ENCODE measurements at places on chromosomes 16 and 17. TPM values are rescaled to one million over a fixed set of nuclear protein-coding genes. Genes with fewer than 3 reads are reported as not detected.

ZFPM1 gene
- 32.2 TPM for total RNA-seq

KRTAP4-6 gene
- not detected for total RNA-seq

TLCD3A gene
- 3.4 TPM for total RNA-seq

MRPS34 gene
- total RNA-seq, result 44.6 TPM

ABCC12 gene
- total RNA-seq, result not detected

ASPHD1 gene
- not detected for total RNA-seq

NKD1 gene
- 1.9 TPM for total RNA-seq

CFAP97D1 gene
- not detected for total RNA-seq

KCNJ16 gene
- not detected for total RNA-seq

DHRS7C gene
- not detected for total RNA-seq

ABCC3 gene
- total RNA-seq, result 0.44 TPM

MEOX1 gene
- not detected for total RNA-seq

SLC5A10 gene
- not detected for total RNA-seq

KRTAP1-5 gene
- total RNA-seq, result not detected

SHISA6 gene
- total RNA-seq, result not detected

PPP1R1B gene
- total RNA-seq, result not detected

ZCCHC14 gene
- total RNA-seq, result 4.4 TPM

EFNB3 gene
- not detected for total RNA-seq

OTOA gene
- total RNA-seq, result 0.07 TPM

SPAG9 gene
- 69.3 TPM for total RNA-seq

ARHGAP44 gene
- total RNA-seq, result 11.6 TPM

ZNF500 gene
- total RNA-seq, result 35.7 TPM

CDH16 gene
- total RNA-seq, result not detected

MED1 gene
- 56.9 TPM for total RNA-seq

TPSD1 gene
- total RNA-seq, result not detected

TRPV3 gene
- 18.2 TPM for total RNA-seq

KCNH6 gene
- total RNA-seq, result not detected

GGNBP2 gene
- 137 TPM for total RNA-seq

NPB gene
- 0.24 TPM for total RNA-seq

SPPL2C gene
- total RNA-seq, result not detected

IL34 gene
- not detected for total RNA-seq

IRF8 gene
- 337 TPM for total RNA-seq

KRTAP16-1 gene
- total RNA-seq, result not detected

RUNDC3A gene
- total RNA-seq, result not detected

RTN4RL1 gene
- 0.10 TPM for total RNA-seq

PYDC1 gene
- not detected for total RNA-seq

PRSS8 gene
- total RNA-seq, result not detected

CTNS gene
- total RNA-seq, result 23.1 TPM

LHX1 gene
- total RNA-seq, result not detected

RCVRN gene
- total RNA-seq, result not detected

CAPNS2 gene
- total RNA-seq, result not detected

ICAM2 gene
- 55.7 TPM for total RNA-seq

HAGH gene
- total RNA-seq, result 49.7 TPM

RNF112 gene
- 0.62 TPM for total RNA-seq

SLC22A31 gene
- total RNA-seq, result not detected

RNF222 gene
- total RNA-seq, result not detected

ST6GALNAC1 gene
- total RNA-seq, result not detected

TBC1D3E gene
- 6.1 TPM for total RNA-seq

TBC1D3H gene
- not detected for total RNA-seq

METRNL gene
- 19.7 TPM for total RNA-seq

CD7 gene
- 0.67 TPM for total RNA-seq

DNAJA3 gene
- 59.3 TPM for total RNA-seq

TNFRSF13B gene
- total RNA-seq, result 217 TPM

SLC16A13 gene
- total RNA-seq, result 21.7 TPM

C16orf92 gene
- total RNA-seq, result not detected

EVPL gene
- total RNA-seq, result not detected

KRT33A gene
- total RNA-seq, result not detected

EXOC3L1 gene
- not detected for total RNA-seq
